Muscle of leg (tissue), 16 donors: ENCODE measurements at places on chromosomes 3 and 15. TPM values are rescaled to one million over a fixed set of nuclear protein-coding genes. Genes with fewer than 3 reads are reported as not detected.

DNA sequence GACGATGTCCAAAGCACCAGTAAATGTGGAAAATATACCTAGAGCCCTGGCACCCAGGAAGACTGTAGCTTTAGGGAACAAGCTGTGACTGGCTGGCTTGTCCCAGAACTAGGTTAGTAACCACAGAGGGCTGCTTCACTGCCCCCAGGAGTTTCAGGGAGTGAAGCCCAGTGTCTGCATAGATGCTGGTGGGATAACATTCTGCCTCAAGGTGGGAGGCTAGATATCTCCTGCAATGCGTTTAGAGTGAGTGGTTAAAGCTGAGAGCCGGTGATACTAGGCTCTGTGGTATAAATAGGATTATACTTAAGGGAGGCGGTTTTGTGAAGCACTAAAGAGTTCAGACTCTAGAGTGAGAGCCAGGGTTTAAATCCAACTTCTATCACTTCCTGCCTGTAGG is 11.7 kb upstream of the CP start:
- no peak for DNase-seq

- no peak for DNase-seq
These were observed 11.1 kb upstream of the ARID3B start for GRCh38 chr15:74529921-74530320.

DNA sequence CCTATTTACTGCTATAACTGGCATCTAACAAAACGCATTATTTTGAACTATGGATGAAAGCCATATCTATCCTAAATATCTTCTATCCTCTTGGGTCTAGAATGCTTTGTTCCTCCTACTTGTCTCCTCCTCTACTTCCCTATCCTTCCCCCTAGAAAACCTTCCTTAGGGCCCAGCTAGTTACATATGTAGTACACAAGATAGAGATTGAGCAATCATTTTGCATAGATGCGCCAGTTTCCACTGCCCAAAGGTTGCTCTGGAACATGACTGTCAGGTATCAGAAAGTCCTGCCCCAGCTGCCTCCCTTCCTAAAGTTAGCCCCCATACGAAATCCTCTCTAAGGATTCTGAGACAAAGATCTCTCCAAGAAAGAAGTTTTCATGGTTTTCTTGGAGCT is 55.1 kb downstream of the GPR160 start:
- no peak for DNase-seq

Gene ZDHHC23
- total RNA-seq: 0.93 TPM

GRCh38 chr3:138944929-138945708 is 1.8 kb downstream of the FOXL2 start:
- DNase-seq: peak; percentile 35

DNA sequence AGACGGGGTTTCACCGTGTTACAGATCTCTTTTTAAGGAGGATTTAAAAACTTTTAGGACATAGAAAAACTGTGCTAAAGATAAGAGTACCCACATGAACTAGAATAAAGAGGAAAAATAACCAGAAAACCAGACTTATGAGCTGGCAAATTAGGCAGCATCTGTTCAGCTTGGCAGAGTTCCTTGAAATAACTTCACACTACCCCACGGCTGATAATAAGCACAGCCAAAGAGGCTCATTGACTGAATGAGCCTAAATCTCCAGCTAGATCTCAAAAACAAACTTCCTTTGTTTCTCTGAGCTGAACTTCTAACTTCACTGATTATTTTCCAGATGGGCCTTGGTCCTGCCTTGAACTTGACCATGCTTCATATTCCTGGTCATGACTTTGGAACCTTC is 26.7 kb upstream of the PIK3R4 start:
- peak; percentile 75 for DNase-seq
